ENCODE measurements at places on chromosomes 13 and 19.

- DNase-seq = no peak
Measured at GRCh38 chr19:40178756-40179155, 12.5 kb upstream of the MAP3K10 start.

DNA sequence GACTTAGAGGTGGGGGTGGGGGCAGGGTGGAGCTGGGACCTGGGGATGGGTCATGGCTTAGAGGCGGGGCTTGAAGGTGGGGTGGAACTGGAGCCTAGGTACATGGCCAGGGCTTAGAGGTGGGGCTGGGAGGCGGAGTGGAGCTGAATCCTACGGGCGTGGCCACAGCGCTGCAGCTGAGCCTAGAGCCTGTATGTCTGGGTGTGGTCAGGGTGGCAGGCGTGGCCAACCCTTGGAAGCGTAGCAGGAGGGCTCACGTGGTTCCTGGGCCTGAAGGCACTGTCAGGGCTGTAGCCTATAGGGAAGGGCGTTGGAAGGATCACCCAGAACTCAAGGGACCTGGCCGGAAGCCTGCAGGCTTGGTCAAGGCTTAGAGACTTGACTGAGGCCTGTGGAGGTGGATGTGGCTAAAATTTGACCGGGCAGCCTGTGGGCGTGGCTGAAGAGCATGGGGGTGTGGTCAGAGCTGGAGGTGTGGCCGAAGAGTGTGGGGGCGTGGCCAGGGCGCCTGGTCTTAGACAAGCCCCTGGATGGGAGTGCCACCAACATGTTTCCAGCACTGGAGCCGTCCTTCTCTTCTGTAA, 24.3 kb downstream of the COLGALT1 start:
- DNase-seq = no peak

DNA sequence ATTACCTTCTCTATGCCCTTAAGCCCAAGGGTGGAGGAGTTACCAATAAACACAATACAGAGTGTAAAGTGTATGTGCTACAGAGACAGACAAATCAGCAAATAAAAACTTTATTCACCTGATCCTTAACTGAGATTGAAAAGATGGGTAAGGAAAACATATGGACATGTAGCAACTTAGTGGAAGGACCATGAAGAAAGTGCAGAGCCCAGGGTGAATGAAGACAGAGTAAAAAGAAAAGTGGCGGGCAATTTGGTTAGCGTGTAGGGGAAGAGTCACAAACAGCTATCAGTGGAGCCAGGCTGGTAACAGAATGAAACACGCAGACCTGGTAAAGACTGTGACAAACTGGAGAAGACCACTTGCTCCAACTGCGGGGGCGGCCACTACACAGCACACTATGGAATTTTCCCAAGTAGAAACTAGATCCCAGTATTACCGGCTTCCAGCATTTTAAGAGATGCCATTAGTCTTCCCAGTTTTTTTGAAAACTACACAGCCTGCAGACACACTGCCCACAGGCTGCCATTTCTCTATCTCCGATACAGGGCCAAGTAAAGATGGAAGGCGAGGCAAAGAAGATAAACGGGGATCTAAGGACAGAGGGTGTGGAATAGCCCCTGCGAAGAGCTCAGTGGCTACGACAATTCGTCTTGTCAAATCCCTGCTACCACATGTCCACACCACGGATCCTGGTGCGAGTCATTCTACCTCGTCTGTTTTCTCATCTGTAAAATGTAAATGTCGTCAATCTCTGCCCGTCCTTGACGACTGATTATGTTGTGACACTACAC, 1.2 kb downstream of the UQCRFS1 start:
- DNase-seq = no peak

GRCh38 chr19:41533671-41534215, 42.2 kb upstream of the CEACAM21 start:
- DNase-seq = no peak

GRCh38 chr13:107342747-107343146, 774.8 kb upstream of the ARGLU1 start:
- DNase-seq = no peak

GRCh38 chr13:36918246-36919131, 1.5 kb downstream of the SMAD9 start:
- DNase-seq = no peak

DNA sequence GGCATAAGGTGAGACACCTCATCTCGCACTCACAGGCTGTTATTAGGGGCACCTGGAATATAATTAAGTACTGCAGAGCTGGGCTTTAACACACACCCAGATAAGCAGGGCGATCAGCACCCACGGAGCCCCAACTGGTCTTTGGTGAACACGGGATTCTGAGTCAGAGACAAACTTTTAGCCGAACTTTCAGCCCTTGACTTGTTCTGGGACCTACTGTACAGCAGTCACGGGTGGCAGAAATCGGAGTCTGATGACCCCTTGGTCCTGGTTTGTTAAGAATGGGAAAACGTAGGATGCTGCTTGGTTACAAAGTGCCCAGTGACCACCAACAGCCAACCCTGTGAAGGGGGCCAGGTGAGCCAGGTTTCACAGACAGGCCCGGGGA, 9.0 kb downstream of the SH3GL1 start:
- DNase-seq = no peak

GRCh38 chr13:72303941-72304746, 423.3 kb downstream of the MZT1 start:
- DNase-seq = no peak

- DNase-seq = no peak
Measured at GRCh38 chr19:47415953-47416642, 3.2 kb downstream of the MEIS3 start.

DNA sequence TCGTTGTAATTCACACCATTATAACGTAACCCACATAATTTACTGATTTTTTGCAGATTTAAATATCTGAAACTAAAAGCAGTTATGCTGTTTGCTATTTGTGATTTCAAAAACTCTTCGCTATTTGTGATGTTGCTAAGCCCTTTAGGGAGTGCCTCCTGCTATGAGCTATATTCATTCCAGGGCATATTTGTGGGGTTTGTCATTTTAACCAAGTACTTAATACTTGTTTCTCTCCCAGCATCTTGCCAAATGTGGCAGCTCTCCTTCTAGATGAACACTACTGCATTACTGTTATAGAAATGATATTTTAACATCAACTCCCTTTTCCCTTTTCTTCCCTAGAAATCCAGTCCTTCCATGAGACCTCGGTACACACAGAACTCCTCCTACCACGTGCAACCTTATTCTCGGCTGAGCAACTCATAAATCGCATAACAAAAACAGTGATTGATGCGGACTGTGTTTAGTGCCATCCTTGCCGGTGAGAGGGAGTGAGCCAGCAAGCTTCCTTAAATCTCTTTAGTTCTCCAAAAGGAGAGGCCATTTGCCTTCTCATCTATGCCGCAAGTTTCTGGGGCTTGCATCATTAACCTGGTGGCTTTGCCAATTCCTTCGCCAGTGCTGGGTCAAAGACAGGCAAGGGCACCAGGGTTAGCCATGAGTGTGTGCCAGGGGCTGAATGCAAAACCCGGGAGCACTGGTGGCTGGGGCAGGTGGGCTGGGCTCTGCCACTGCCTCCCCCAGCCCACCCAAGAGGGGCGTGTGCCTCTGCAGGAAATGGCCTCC, 33.4 kb downstream of the RFX2 start:
- no peak for DNase-seq

GRCh38 chr19:35099155-35099896, 16.3 kb upstream of the FXYD3 start:
- DNase-seq = no peak

DNA sequence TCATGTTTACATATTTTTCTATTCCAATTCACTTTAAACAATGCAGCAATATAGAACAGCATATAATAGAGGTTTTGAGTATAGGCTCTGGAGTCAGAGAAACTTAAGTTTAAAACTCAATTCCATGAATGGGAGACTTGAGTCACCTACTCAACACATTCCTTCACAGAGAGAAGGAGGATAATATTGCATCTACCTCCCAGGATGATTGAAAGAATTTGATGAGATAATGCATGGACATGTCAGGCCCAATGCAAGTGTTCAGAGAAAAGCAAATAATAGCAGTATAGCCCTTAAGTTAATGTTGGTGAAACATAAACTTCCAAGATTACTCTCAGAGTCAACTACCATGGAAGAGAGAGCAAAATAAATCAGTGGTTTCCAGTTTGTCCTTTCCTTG, 170.2 kb downstream of the DCLK1 start:
- DNase-seq = no peak

- DNase-seq = no peak
Measured at GRCh38 chr13:51258612-51259548, 36.7 kb downstream of the FAM124A start.

DNA sequence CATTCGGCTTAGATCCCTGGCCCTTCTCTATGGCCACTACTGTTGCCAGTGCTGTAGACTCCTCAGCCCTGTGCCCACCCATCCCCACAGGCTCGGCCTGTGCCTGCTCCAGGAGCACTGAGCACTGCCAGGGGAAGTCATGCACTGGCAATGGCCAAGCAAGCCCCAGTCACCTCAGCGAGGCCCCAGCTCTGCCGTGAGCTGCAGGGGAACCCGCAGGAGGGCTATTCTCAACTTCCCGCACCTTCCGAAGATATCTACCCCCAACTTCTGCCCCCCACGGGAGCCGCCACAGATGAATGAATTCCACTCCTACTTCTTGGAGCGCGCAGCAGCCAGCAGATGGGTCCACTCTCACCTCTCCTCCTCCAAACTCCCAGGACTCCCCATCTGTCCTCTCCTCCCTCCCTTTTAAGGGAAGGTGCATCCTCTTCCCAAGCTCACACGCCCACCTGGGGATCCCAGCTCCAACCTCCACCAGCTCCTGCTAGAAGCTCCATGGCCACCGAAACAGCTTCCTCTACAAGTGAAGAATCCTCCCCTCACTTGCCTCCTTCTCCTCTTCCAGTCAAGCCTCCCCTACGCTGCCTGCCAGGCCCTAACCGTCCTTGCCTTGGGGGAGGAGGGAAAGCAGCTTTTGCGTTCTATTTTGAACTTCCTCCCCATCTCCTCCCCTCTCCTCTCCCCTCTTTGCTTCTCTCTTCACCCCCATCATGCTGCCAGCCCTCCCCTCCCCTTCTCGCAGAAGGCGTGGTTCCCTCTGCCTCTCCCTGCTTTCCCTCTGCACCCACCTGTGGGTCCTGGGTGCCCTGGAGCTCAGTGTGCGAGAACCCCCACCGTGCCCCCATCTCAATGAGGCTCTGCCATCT, 52.2 kb downstream of the PEPD start:
- no peak for DNase-seq

- DNase-seq = no peak
Measured at GRCh38 chr13:23427342-23427843, 6.1 kb downstream of the SACS start.

DNA sequence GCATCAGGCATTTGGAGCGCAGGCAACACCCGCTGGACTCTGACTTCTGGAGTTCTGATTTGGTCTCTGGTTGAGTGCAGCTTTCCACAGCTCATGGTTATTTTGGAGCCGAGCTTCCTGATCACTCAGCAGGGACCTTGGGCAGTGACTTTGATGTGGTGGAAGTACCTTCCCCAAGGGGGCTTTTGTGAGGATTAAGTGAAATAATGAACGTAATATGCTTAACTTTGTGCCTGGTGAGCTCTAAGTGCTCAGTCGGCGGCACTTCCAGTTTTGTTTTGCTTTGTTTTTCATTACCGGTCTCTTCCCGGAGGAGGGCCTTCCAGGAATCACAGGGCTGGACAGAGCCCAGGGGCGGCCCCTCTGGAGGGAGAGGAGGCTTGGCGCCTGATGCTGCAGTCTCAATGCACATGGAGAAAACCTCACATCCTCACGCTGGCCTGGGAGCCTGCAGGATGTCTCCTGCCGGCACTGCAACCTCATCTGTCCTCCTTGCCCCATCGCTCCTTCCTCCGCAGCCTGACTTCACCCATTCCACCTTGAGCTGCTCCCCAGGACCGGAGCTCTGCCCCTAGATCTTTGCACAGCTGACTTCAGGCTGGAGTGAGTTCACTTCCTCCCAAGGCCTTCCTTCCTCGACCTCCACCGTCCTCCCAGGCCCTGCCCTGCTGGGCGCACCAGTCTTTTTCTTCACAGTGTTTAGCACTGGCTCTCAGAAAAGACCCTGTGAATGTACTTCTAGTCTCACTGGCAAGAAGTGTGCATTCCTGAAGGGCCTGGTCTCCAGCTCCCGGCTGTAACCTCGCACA, 1.5 kb downstream of the PLEKHF1 start:
- DNase-seq = no peak

DNA sequence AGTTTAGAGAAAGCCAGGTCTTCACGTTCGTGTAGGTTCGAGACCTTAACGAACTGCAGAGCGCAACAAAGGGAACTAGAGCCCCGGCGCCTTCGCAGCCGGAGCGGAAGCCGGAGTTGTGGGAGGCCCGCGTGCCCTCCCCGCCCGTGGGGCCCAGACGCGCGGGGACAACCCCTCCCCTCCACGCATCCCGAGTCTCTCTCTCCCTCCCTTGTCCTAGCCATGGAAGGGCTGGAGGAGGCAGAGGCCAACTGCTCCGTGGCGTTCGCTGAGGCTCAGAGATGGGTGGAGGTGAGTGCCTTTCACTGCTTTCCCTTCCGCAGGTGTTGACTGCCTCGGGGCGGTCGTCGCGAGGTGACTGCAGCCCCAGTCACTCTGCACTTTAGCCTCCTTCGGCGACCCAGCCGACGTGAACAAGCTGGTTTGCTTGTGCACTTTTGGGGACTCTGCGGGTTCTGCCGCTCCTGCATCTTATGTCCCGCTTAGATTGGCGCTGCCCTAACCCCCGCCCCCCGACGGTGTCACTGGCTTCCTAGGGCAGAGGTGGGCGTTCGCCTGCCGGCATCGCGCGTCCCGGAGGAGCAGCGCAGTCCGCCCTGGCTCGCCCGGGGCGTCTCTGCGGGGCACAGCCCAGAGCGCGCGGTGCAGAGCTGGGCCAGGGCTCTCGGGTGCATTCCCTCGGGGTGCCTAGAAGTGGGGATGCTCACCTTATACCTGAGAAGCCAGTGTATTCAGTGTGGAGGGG, 478 bp downstream of the LMO7 start:
- DNase-seq = no peak
